ENCODE measurements at places on chromosomes 7 and 10.

- DNase-seq: no peak
These were observed 15.0 kb upstream of the COL28A1 start for GRCh38 chr7:7550663-7551062.

DNA sequence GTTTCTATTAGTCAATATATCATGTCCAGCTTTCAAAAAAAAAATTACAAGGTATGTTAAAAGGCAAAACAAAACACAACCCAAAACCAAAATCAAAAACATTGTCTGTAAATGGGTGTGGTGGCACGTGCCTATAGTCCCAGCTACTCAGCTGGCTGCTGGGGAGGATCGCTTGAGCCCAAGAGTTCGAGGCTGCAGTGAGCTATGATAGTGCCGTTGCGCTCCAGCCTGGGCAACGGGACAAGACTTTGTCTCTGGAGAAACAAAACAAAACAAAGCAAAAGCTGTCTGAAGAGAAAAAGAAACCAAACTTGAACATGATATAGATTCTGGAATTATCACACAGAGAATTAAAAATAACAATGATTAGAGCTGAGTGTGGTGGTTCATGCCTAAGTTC lies 10.3 kb upstream of the CPA5 start:
- DNase-seq: no peak

GRCh38 chr7:87082675-87083074 lies 23.2 kb upstream of the ELAPOR2 start:
- DNase-seq: no peak

DNA sequence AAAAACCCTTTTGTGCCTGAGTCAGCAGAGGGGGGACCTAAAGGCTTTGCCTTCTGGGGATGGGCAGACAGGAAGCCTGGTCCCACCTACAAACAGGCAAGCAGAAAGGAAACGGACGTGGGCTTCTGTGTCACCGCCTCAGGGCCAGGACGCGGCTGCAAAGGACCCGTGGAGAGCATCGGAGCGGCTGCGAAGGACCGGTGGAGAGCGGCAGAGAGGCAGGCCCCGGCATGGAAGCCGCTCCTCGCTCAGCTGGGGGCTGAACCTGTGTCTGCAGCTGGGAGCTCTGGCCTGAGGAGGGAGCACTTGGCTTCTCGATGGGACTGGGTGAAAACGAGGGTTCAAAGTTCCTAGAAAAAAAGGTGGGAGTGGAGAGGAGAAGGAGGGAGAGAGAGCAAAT lies 125.4 kb upstream of the PPP2R2D start:
- DNase-seq: no peak

- DNase-seq: no peak
These were observed 184.2 kb downstream of the WDR37 start for GRCh38 chr10:1240341-1240775.

GRCh38 chr7:38245409-38245977 lies 27.9 kb downstream of the TARP start:
- no peak for DNase-seq
